ENCODE measurements at places on chromosomes 2 and 18. TPM values are rescaled to one million over a fixed set of nuclear protein-coding genes. Genes with fewer than 3 reads are reported as not detected.

DNA sequence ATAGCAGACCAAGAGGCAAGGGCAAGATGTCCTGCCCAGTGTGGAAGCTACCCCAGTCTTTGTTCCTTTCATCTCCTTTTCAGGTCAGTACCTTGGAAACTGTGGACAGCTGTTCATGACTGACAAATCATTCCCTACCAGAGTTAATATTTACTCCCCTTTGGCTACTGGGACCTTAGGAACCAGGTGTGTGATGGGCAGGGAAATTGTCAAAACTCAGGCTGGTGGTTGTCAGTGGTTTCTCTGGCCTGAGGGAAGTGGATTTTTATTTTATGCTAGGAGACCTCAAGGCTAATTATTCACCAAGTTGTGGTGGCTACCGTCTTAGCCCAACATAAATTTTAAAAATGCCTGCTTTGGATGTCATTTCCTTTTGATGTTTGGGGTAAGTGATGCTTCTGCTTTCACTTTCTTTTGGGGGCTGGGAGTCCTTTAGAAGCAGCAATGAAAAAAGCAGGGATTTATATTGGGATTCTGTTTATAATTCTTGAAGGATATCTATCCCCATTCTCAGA lies 119.3 kb downstream of the SETBP1 start:
- peak overlapping the region; percentile 28 for H3K27ac ChIP-seq
- no peak overlapping the region for H3K4me3 ChIP-seq
- no peaks in the 10 kb centered on the region for H3K27me3 ChIP-seq

DNA sequence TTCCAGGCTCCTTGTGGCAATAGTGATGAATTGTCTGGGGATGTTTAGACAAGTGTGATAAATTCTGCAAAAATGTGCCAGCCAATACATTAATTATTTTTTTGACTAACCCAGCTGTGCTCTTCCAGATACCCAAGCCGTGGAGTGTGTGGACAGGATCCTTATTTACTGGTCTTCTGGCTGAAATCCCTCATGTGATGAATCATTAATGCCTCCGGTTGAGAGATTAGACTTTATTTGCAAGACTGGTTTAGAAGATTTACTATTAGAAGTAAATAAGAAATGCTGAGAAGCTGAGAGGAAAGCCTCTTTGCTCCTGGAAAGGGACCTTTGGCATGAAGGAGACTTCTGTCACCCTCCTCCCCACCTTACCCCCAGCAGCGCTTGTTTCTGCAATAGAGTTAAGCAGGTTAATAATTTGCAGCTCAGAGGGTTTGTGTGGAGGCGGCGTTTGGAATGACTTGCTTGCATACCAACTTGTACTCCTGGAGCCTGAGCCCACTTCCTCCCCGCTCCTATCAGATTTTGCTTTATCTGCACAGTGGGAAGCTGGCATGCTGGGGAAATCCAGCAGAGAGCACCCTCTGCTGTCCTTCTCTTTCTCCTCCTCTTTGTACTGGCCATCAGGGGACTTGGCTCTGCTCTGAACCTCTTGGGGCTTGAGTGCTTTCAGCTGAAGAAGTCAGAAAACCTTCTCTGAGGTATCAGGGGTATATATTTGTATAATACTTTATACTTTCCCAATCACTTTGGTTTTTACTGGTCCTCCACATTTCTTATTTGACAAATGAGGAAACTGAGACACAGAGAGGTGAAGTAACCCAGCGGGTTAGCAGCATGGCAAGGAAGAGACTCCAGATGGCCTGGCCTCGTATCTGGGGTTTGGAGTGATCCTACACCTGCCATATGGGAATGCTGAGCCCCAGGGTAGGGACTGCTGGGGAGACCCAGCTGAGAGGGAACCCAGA lies 16.3 kb downstream of the SLC3A1 start:
- DNase-seq = no peak
- no peaks in the 10 kb centered on the region for H3K27me3 ChIP-seq

DNA sequence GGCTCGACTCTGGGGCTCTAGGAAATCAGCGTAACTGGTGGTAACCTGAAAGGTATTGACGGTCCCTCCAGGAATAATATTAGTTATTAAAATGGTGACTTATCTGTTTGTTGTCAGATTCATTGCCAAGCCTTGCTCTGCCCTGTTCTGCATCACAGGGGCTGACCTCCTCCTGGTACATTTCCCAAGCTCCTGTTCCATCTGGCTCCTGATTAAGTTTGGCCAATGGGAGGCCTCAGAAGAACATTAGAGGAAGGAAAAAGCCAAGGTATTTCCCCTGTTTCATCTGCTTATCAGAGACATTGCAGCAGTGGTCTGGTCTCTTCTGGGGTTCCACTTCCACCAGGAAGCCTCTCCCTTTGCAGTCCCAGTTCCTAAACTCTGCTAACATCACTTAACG lies 527.0 kb downstream of the TNS1 start:
- no peak for DNase-seq
- H3K36me3 ChIP-seq = no peaks in the 10 kb centered on the region
- H3K4me3 ChIP-seq = no peak overlapping the region
- H3K27me3 ChIP-seq = no peaks in the 10 kb centered on the region
- H3K4me1 ChIP-seq = peaks cover 57% of the 10 kb centered on the region

- no peak overlapping the region for H3K4me3 ChIP-seq
- no peak for DNase-seq
- H3K27me3 ChIP-seq = no peaks in the 10 kb centered on the region
- no peak overlapping the region for H3K27ac ChIP-seq
- no peaks in the 10 kb centered on the region for H3K36me3 ChIP-seq
Observed at GRCh38 chr2:17615728-17616351, 75.3 kb downstream of the VSNL1 start.

DNA sequence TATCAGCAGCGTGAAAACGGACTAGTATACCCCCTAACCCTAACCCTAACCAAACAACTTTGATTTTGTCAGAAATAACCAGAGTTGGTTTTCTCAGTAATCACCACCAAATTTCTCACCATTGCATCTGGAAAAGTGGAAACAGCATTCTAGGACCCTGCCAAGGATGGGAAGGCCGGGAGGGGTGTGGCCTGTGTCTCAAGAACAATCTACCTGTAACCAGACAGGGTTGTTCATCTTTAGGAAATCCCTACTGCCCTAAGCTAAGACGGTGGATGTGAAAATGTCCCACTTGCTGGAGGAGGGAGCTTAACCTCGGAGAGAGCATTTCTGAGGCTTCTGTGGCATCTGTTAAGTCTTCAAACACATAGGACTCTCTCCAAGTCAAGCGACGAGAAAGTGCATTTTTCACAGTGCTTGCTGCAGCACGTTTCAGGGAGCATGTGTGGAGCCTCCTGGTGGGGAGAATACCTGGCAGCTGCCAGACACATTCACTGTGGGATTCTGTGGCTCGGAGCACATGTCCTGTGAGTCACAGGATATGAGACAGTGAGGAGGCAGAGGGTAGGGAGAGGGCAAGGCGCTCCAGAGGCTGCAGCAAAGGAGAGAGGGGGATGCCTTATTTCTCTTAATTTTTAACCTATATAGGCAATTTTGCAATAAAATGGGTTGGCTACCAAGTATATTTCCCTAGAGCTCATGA lies 207.5 kb downstream of the SPP2 start:
- H3K4me1 ChIP-seq = peaks cover 14% of the 10 kb centered on the region
- H3K27me3 ChIP-seq = no peaks in the 10 kb centered on the region
- no peak overlapping the region for H3K4me3 ChIP-seq

GRCh38 chr2:145159676-145160075 lies 639.8 kb upstream of the ZEB2 start:
- no peaks in the 10 kb centered on the region for H3K27me3 ChIP-seq
- H3K36me3 ChIP-seq = peaks cover 2% of the 10 kb centered on the region
- DNase-seq = no peak
- peaks cover 44% of the 10 kb centered on the region for H3K4me1 ChIP-seq
- no peak overlapping the region for H3K4me3 ChIP-seq

C2orf42 gene
- 21.9 TPM for total RNA-seq

CCDC88A gene
- 49.2 TPM for total RNA-seq
